ENCODE measurements at places on chromosomes 11 and 22. TPM values are rescaled to one million over a fixed set of nuclear protein-coding genes. Genes with fewer than 3 reads are reported as not detected.
A peak's percentile ranks its signal among the peaks of the same experiment; 100 is the strongest.

SLC7A4 gene
- total RNA-seq, result 3.2 TPM

MARK2 gene
- 51.2 TPM for total RNA-seq

KDELR3 gene
- 14.5 TPM for total RNA-seq

CCDC116 gene
- total RNA-seq, result 1.3 TPM

KIF18A gene
- 12.5 TPM for total RNA-seq

TMEM86A gene
- total RNA-seq, result 6.6 TPM

ARL2 gene
- 79.9 TPM for total RNA-seq

SPON1 gene
- 30.9 TPM for total RNA-seq

OVCH2 gene
- total RNA-seq, result 8.5 TPM

GRCh38 chr11:9053316-9054035 is 37.9 kb downstream of the SCUBE2 start:
- DNase-seq, result no peak

DNA sequence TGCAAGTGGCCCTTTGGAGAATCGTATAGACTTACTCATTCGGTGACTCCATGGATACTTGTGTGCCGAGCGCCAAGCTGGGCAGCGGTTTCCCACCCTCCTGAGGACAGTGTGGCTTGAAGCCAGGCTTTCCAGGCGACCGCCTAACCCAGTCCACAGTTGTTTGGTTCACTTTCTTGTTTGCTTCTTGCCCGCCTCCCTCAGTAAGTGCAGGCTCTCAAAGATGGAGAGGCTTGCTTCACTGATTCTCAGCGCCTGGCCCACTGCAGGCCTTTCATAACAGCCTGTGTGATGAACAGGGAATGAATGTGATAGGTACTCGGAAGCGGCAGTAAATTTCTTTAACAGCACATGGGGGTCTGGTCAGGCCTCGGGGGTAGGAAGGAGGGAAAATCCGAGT is 11.2 kb upstream of the MDK start:
- no peak for DNase-seq

GRCh38 chr22:39897841-39898240 is 3.0 kb upstream of the GRAP2 start:
- no peak for DNase-seq

GRCh38 chr11:134055029-134055428 is 13.8 kb upstream of the JAM3 start:
- DNase-seq, result no peak

DNA sequence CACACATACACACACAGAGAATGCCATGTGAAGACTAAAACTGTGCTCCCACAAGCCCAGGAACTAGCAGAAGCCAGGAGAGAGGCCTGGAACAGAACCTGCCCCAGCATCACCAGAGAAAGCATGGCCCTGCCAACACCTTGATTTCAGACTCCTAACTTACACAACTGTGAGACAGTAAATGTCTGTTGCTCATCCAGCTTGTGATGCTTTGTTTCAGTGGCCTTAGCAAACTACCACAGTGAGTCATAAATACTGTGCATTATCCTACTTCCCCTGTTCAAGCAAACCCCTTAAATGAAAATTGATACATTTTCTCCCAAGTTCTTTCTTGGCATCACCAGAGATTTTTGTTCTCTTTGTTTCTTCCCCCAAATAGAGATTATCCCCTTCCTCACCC is 1539.4 kb upstream of the TENM4 start:
- DNase-seq, result no peak

DNA sequence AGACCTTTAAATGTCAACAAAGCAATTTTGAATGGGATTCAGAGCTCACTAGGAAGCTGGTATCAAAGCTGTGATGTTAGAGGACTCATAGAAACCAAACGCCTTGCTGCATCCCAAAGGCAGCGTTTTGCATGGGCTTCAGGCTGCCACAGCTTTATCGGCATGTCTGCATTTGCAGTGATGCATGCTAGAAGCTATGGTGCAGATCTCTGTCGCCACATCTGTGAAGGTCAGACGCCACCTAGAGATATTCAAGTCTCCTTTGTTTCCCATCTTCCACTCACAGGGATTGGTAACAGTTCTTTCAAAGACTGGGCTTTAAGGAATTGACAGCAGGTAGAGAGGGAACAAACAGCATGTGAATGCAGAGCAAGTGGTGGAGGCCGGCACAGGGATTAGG is 47.8 kb downstream of the NTM start:
- DNase-seq, result no peak

DNA sequence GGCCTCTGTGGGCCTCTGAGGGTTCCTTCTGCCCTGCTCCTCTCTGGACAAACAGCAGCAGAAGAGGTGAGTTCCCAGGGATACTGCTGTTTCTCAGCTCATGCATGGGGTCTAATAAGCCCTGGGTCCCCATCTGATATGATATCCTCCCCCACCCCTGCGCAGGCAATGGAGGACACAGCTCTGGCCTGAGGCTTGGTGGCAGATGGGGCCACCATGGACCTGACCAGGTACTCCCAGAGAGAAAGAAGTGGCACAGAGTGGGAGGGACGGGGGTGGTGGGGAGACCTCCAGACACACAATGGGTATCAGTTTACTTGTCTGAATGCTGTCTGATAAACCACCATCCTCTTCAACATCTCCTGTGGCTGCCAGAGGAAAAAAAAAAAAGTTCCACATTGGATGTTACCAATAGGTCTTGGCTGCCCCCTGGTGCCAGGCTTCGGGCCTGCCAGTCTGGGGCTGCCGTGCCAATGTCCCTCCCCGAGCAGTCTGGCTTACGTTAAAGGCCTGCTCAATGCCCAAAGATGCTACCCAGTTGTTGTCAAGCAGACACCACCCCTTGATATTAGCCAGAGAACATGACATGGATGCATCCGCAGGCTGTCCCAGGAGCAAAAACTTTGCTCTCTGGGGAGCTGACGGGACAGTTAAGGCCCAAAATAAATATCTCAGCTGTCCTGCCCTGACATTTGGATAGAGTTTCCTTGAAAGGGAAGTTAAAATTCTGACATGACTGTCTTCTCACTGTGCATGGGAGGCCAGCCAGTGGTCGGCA is 27.9 kb upstream of the ABCC8 start:
- DNase-seq, result peak; percentile 81

GRCh38 chr11:32839308-32839707 is 9.6 kb downstream of the PRRG4 start:
- no peak for DNase-seq

- DNase-seq, result no peak
These were observed 64.7 kb downstream of the UVRAG start for GRCh38 chr11:75879737-75880136.

DNA sequence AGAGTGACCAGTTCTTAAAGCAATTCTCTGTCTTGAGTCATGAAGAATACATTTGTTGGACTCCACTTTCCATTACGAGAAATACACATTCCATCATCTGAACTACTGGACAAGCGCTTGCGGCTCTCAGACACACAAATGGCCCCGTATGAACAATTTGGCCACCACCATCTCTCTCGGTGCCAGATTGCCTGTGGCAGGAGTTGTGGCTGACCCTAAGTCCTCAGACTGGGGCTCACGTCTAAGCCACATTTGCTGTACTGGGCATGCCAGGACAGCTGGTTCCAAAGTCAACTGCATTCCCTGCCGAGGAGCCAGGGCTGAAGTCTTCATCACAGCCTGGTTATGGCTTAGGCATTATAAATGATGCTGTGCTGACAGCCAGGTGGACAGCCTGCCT is 227.5 kb downstream of the MIAT start:
- DNase-seq, result no peak

DNA sequence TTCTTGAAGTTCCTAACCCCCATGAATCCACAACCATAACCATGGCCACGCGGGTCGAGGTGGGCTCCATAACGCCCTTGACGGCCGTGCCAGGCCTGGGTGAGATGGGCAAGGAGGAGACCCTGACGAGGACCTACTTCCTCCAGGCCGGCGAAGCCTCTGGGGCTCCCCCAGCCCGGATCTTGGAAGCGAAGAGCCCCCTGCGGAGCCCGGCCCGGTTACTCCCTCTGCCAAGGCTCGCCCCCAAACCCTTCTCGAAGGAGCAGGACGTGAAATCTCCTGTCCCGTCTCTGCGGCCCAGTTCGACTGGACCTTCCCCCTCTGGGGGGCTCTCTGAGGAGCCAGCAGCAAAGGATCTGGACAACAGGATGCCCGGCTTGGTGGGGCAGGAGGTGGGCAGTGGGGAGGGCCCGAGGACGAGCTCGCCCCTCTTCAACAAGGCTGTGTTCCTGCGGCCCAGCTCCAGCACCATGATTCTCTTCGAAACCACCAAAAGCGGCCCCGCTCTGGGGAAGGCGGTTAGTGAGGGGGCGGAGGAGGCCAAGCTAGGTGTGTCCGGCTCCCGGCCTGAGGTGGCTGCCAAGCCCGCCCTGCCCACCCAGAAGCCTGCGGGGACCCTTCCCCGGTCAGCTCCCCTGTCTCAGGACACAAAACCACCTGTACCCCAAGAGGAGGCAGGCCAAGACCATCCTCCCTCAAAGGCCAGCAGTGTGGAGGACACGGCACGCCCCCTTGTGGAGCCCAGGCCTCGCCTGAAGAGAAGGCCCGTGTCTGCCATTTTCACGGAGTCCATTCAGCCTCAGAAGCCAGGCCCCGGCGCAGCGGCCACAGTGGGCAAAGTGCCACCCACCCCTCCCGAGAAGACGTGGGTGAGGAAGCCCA is 75.7 kb downstream of the KIAA1671 start:
- peak; percentile 45 for DNase-seq

- no peak for DNase-seq
These were observed 36.5 kb upstream of the TOLLIP start for GRCh38 chr11:1345737-1346513.

- DNase-seq, result peak; percentile 27
These were observed 14.6 kb upstream of the P2RY6 start for GRCh38 chr11:73257342-73258103.

GRCh38 chr11:3230636-3231549 is 1.3 kb downstream of the MRGPRE start:
- no peak for DNase-seq

GRCh38 chr11:19848219-19848618 is 135.6 kb downstream of the NAV2 start:
- no peak for DNase-seq

GRCh38 chr11:3202759-3203158 is 15.9 kb downstream of the MRGPRG start:
- no peak for DNase-seq

- no peak for DNase-seq
These were observed 26.0 kb upstream of the POLD3 start for GRCh38 chr11:74566146-74566960.
